ENCODE measurements at places on chromosomes 7 and 10. TPM values are rescaled to one million over a fixed set of nuclear protein-coding genes. Genes with fewer than 3 reads are reported as not detected.

HMX3 gene
- not detected for total RNA-seq

ZNF804B gene
- not detected for total RNA-seq

CCL24 gene
- not detected for total RNA-seq

SMNDC1 gene
- 33.6 TPM for total RNA-seq

SPDYE9 gene
- total RNA-seq: not detected

LGI1 gene
- not detected for total RNA-seq

C1QL3 gene
- total RNA-seq: not detected

C7orf33 gene
- not detected for total RNA-seq

CD36 gene
- total RNA-seq: not detected

GATA3 gene
- total RNA-seq: 163 TPM

TSPAN13 gene
- 0.57 TPM for total RNA-seq

ZNF248 gene
- total RNA-seq: 9.0 TPM

LDB3 gene
- total RNA-seq: not detected

PDGFA gene
- total RNA-seq: 1.6 TPM

RASSF4 gene
- total RNA-seq: 0.23 TPM

AUTS2 gene
- 3.3 TPM for total RNA-seq

GPER1 gene
- 0.14 TPM for total RNA-seq

DNAJC12 gene
- total RNA-seq: 3.7 TPM

PAPOLB gene
- total RNA-seq: not detected

DPP6 gene
- total RNA-seq: not detected

TMEM184A gene
- total RNA-seq: not detected

DKK1 gene
- total RNA-seq: not detected

RSPH10B gene
- total RNA-seq: 0.34 TPM

FBXL15 gene
- 10.1 TPM for total RNA-seq

CDHR1 gene
- total RNA-seq: not detected

MYH16 gene
- total RNA-seq: not detected

CALN1 gene
- total RNA-seq: not detected

EPHA1 gene
- total RNA-seq: 0.73 TPM

C10orf143 gene
- total RNA-seq: 3.9 TPM

SAMD9L gene
- total RNA-seq: 96.4 TPM

EGFR gene
- total RNA-seq: not detected

CCDC172 gene
- total RNA-seq: not detected

CALHM3 gene
- total RNA-seq: not detected

SUN3 gene
- not detected for total RNA-seq

LRRD1 gene
- not detected for total RNA-seq

CPED1 gene
- total RNA-seq: not detected

FGF8 gene
- not detected for total RNA-seq

SEC31B gene
- 268 TPM for total RNA-seq

OR2A5 gene
- total RNA-seq: not detected

ITIH2 gene
- total RNA-seq: not detected

CTTNBP2 gene
- total RNA-seq: not detected

MOGAT3 gene
- not detected for total RNA-seq

THSD7A gene
- total RNA-seq: not detected

RNF133 gene
- not detected for total RNA-seq

LEP gene
- not detected for total RNA-seq

FFAR4 gene
- not detected for total RNA-seq

GPR15LG gene
- total RNA-seq: not detected

FRAT2 gene
- 9.0 TPM for total RNA-seq

IGFBP3 gene
- total RNA-seq: 1.3 TPM

MMD2 gene
- total RNA-seq: not detected

CYP3A5 gene
- not detected for total RNA-seq

GPR26 gene
- total RNA-seq: not detected

SPDYE6 gene
- total RNA-seq: not detected

NODAL gene
- total RNA-seq: 0.09 TPM

LIPJ gene
- 0.18 TPM for total RNA-seq

CALCR gene
- total RNA-seq: not detected

AMPH gene
- 0.30 TPM for total RNA-seq

SFRP4 gene
- not detected for total RNA-seq

Data from T-helper 2 cell treated with Interferon-gamma antibody and Interleukin-4, amounts not matched to agents 100 ng/mL and 5 ng/mL, for 36 hours (primary cell).